ENCODE measurements at places on chromosomes 4 and X.

DNA sequence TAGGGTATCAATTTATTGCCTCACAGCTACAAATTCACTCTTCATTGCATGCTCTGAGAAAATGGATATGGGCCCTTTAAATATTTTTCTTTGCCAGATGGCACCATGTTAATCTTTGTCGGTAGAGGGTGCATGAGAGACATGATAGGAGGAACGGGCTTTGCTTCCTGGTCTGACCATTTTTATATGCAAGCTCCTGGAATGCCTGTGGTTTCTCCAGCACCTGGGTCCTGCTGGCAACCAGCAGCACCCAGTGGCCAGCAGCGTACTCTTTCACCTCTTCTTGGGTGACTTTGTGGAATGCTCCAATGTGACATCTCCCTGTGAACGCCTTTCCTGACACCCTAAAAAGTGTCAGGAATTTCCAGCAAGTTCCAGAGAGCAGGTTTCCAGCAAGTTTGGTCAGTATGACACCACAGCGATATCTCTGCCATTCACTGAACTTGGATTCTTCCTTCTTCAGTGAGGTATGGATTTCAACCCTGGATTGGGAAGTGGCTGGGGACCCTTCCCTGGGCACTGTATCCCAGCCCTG, 140.3 kb upstream of the PGRMC2 start:
- DNase-seq, result peak; percentile 87

DNA sequence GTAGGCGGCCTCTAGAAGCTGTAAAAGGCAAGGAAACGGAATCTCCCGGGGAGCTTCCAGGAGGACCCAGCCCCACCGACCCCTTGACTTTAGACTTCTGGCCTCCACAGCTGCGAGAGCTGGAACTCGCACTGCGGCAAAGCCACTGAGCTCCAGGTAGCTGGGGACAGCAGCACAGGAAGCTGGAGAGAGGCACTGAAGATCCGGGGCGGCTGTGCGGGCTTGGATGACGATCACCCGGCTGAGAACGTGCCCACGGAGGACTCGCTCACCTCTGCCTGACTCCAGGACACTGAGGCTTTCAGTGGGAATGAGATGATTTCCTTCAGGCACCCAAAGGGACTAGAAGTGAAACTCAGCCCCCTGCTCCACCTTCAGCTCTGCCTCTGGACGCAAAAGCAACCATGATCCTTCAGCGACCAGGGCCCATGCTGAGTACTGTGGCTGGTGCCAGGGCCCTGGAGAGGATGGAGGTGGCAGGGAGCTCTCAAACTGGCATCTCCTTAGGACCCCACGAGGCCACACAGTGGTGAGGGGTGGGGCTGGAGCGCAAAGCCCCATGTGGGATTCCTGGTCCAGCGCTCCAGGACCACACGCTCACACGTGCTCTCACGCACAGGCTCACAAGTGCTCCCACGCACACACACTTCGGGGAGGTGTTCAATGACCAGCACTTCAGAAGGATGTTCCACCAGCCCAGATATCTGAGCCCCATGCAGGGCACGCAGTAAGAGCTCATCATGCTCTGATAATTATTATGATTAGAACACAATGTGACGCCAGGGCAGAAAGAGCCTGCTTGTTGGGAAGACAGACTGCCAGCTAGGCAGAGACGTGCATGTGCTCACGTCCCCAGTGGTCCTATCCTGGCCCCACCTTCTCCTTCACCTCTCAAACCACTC, 47.2 kb downstream of the ADRA2C start:
- no peak for DNase-seq

- DNase-seq, result no peak
Measured at GRCh38 chr4:167114416-167114971, 119.8 kb downstream of the SPOCK3 start.

DNA sequence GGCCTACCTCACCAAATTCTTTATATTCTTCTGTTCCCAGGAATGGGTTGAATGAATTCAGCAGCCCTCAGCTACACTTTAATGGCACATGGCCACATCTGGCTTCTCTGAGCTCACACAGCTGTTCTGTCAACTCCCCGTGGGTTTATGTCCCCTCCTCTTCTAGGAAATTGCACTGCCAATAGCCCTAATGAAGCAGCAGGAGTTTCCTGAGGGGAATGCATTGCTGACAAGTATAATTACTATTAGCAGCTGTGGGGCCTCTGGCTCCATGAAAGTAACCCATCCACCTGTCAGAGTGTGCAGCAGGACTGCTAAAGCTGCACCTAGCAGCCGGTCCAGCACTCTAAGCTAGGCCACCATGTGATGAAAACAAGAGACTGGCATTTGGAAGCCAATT, 50.3 kb downstream of the FTHL17 start:
- DNase-seq, result no peak

DNA sequence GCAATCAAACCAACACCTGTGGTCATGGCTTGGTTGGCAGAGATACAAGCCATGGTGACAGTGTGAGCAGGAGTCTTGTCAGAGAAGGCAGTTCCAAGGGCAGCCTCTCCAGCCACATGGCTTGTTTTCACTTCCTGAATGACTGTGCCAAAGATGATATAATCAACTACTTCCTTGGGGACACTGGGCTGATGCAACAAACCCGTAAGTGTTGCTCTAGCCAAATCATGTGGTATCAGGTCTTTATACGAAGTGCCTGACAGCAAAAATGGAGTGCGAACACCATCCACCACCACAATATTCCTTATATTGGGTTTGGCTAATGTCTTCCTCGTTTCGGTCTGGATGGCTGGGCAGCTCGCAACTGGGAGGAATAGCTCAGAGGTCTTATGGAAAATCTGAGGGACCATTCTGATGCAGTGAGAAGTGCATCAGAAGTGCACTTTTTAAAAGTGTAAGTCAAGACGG, 922.0 kb downstream of the NLGN4X start:
- no peak for DNase-seq

DNA sequence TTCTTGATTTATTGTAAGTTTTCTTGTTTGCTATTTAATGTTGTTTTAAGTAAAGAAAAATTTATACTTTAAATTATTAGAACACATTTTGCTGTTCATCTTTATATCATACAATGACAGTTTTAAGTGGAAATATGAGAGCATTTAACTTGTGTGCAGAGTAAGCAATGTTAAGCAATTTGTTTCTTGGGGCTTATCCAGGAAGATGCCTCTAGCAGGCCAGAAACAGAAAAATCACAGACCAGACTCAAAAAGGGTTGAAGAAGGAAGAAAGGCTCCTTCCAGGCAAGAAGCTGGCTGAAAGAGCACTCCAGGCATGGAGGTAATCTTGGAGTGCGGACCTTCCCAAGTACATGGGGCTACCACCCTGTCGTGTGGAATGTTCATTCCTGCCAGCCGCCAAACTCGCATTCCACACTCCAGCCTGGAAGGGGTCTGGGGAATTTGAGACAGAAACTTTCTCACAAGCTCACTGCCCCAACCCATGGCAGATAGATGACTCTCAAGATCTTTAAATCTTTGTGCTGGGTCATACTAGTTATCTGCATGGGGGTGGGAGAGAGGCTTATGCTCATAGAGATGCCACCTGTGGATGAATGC, 1521.3 kb upstream of the AGA start:
- no peak for DNase-seq

GRCh38 chr4:84957514-84958420, 8.7 kb downstream of the WDFY3 start:
- no peak for DNase-seq

GRCh38 chr4:123587983-123588494, 191.4 kb downstream of the SPRY1 start:
- peak; percentile 94 for DNase-seq

Data from PC-3 (cell line).